Kidney tubule cell (primary cell): ENCODE measurements at places on chromosomes 1 and 21.

DNA sequence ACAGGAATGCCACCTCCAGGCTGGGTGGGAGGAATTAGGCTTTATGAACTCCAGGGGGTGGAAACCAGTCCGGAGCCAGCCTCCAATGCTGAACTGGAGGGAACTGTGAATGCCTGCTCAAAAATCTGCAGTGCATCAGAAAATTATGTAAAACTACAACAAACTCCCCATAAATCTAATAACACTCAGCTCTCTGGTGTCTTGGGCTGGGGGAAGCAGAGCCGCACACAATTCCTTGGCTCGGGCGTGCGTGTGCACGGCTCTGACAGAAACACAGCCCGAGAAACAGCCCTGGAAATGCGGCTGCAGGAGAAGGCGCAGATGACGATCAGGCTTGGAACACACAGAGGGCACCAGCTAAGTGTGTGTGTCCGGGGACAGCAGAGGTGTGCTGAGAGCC lies 127.6 kb upstream of the VAMP3 start:
- no peak for DNase-seq

DNA sequence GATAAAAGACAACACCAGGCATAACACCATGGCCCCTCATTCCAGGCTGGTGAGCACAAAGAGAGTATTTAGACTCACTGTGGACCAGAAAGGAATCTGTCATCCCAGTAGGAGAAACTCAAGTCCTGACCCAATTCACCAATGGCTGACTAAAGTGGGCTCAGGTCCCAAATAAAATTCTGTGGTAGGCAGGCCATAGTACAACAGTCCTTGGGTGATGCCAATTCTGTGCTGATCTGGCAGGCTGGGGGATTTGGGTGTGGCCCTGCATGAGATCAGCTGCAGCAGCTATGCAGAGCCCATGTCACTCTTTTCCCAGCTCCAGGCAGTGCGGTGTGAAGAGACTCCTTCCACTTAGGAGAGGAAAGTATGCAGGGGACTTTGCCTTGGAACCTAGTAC lies 245.1 kb downstream of the LBR start:
- no peak for DNase-seq

DNA sequence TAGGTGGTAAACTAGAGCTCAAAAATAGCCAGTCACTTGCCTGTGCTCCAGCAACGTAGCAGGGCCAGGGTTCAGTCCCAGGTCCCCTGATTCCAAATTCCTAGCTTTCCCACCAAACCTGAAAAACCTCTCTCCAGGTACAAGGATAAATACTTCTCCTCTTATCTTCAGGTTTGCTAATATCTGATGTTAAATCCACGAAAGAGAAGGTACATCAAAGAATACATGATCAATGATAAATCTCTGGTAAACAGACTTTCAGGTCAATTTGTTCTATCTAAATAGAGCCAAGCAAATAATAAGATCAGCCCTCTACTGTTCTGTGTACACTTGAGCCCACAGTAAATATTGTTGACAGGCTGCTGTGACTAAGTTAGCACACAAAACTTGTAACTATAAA lies 52.1 kb upstream of the AKT3 start:
- DNase-seq = no peak

- peak; percentile 18 for DNase-seq
Measured at GRCh38 chr1:207867136-207868109, 43.5 kb downstream of the CD34 start.

GRCh38 chr1:43763497-43763973 lies 56.2 kb downstream of the ST3GAL3 start:
- peak; percentile 83 for DNase-seq

DNA sequence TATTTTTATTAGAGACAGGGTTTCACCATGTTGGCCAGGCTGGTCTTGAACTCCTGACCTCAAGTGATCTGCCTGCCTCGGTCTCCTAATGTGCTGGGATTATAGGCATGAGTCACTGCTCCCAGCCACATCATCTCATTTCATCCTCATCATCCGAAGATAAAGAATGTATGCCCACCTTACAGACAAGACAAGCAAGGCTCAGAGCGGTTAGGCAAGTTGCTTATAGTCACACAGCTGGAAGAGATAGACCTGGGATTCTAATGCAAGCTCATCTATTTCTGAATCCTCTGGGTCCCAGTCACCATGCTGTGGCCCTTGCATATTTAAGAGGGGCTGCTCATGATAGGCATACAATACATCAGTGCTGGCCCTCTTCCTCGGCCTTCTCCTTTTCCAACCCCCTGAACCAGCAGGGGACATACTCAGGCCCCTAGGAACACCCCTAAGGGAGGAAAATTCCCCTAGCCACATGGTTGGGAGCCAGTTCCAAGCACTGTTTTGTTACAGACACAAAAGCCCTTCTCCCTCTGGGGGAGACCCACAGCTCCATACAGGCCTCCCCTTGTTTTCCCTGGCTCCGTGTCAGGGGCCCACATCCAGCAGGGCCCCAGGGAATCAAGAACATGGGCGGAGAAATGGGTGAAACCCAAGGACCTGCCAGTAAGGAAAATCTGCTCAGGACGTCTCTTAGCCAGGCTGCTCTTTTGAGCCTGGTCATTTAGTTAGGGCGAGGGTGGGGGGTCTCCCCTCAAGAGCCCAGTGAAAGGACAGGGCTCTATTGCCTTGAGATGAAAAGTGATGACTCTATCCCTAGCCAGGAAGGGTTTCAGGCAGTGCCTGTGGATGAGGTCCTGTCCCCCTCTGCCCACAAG lies 6.9 kb downstream of the CSRP1 start:
- DNase-seq = no peak

DNA sequence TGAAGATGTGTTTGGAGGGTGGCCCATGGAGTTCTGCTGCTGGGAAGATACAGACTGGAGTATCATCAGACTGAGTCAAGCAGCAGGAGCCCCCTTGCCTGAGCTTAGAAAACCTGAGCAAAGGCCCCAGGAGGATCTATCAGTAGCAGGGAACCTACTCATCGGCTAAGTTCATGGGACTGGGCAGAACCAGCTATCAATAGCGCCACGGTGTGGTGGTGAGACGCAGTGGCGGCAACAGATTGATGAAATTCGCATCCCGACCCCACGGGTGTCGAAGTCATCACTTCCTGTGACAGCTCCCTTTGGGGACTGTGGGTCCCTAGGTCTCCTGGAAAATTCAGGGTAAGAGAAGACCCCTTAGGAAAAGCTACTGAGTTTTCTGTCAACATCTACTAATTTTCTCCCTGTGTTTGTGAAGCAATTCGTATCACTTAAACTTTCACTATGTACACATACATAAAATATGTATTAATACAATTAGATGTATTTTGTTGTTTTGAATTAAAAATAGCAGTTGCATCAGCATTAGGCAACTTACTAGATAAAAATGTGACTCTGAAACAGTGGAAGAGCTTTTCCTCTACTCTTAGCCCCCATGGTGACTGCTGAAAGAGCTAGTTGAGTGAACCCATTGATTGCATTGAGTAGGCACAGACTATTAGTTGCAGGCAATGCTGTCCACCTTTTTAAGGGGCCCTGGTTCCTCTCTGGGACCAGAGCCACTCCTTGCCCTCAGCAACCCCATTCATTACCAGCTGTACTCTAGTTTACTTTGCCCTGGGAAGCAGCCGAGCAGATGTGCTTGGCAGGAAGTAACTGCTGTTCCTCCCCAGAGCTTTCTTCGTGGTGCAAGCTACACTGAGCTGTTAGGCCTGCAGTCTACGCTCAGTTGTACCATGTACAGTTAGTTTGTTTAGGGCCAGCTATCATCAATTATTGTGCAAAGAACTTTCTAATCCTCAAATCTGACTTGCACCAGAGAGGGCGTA lies 7.3 kb upstream of the CACNA1S start:
- DNase-seq = peak; percentile 54

GRCh38 chr1:201773764-201774163 lies 55.2 kb upstream of the IPO9 start:
- DNase-seq = peak; percentile 11

GRCh38 chr1:188402986-188403385 lies 1574.2 kb downstream of the PLA2G4A start:
- DNase-seq = no peak

DNA sequence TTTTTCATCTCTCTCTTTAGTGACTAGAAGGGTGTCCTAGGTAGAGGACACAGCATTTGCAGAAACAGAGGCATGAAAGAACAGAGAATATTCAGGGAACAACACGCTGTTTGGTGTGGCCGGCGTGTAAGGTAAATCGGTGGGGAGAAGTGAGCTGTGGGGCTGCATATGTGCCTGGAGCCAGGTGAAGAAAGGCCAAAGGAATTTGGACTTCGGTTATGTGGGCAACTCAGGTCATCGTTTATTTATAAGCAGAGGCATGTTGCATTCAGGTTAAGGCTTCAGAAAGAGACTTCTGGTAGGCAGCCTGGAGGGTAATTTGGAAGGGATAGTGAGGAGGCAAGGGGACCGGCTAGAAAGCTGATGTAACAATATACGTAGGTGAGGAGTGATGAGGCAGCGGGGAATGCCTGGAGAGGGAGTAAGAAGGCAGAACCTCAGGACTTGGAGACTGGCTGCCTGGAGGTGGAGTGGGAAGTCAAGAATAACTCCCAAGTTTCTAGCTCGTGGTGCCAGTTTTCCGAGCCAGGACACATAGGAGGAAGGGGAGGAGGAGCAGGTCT lies 64.1 kb upstream of the ACOT11 start:
- no peak for DNase-seq

DNA sequence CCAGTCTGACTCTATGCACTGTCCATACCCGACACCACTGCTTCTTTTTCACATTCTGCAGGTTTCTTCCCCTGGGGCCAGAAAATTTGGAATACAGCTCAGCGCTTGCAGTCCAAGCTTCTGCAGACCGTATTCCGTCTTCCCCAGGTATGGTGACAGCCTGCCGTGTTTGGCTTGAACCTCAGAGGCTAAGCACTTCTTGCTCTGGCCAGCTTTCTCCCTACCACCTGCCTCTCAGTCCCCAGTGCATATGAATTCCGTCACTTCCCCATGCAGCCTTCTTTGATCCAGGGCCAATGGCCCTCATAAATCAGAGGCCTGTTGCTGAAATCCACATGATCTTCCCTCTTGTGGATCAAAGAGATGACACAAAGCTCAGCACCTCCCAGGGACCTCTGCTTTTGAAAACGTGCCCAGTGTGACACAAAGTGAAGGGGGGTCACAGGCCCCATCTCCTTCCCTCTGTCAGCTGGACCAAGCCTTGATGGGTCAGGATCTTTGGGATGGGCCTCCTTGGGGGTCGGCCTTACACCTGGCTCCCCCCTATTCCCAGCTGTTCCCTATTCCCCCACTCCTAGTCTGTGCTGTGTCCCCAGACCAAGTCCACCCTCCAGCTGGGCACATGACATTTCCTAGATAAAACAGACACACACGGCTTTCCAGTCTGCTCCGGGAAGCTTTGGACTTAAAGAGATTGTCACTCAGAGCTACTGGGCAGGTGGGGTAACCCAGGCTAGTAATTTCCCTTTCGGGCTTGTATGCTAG lies 66.6 kb downstream of the HMGB4 start:
- no peak for DNase-seq

DNA sequence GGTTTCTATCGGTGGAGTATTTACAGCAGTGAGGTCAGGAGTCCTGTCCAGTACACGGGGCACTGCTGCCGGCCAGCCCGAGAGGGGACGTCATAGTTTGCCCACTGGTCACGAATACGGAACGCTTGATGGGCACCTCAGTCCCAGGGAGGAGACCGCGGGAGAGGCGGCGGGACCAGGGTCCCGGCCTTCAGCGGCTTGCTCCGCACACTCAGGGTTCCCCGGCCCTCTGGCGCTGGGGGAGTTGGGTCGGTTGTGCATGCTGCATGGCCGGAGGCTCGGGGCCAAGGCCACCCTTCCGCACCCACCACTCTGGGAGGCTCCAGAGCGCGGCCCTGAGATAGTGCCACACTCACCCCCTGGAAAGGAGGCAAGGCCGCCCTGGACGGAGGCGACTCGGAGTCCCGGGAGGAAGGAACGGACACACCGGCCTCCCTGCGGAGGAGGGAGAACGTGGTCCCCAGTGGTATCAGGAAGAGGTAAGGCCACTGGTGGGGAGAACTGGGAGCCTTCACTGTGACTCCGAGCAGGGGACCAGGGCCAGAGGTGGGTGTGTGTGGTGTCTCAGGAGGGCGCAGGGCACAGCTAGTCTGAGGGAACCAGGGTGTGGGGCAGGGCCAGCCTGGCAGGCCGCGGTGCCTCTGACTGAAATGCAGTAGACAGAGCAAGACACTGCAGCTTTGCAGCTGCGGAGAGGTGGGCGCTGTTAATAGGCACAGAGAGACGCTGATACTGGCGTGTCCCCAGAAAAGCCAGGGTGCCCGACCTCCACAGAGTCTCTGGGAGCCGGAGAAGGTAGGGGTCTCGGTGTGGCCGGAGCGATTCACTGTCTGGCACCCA lies 28.6 kb upstream of the PRSS38 start:
- peak; percentile 2 for DNase-seq

DNA sequence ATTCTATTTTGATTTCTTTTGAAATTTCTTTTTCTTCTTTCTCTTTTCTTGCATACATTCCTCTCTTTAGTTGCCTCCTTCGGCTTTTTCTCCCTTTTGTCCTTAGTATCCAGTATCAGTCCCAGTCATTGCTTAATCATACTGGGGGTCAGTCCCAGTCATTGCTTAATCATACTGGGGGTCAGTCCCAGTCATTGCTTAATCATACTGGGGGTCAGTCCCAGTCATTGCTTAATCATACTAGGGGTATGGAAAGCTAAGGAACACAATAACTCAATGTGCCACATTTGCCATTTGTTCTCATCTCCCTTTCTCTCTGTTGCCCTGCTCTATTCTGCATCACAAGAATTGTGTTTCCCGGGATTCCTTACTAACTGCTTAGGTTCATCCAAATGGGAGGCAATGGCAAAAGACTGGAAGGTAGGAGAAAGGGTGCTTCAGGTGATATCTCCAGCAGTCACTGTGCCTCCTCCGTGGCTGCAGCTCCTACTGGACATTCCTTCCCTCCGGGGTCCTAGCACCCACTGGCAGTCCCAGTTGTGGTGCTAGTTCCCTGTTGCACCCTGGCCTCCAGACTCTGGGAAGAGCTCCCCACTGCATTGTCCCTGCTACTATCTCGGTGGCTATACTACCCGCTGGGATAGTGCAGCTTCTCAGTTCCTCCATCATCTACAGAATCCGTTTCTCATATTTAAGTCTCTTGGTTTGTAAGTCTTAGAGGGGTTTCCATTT lies 32.6 kb upstream of the LAMC1 start:
- peak; percentile 50 for DNase-seq

GRCh38 chr1:53046930-53047329 lies 15.1 kb upstream of the PODN start:
- DNase-seq = peak; percentile 58

DNA sequence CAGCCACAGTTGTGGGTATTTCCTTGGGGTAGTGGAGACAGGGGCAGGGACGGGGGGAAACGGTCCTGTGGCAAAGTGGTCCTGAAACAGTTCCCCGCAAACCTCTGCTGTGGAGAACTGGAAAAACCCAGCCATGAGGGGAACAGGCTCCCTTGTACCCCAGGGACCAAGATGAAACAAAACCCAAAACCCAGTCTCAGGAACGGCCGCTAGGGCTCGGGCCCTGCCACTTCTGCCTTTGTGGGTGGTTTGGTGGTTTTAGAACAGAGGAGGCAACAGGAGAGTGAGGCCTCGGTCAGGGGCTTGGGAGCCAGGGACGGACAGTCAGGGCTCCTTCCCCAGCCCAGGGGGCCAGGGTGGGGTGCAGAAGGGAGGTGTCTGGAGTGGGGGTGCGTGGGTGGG lies 24.8 kb upstream of the EDN2 start:
- no peak for DNase-seq
